ENCODE measurements at places on chromosomes 12 and 14. TPM values are rescaled to one million over a fixed set of nuclear protein-coding genes. Genes with fewer than 3 reads are reported as not detected.

Gene TAS2R14
- polyA plus RNA-seq: 1.4 TPM

Gene CCDC88C
- 0.39 TPM for polyA plus RNA-seq

Gene KCTD10
- 66.9 TPM for polyA plus RNA-seq

Gene TMCC3
- polyA plus RNA-seq: 0.42 TPM

Gene THAP2
- polyA plus RNA-seq: 4.6 TPM

Gene NTF3
- polyA plus RNA-seq: not detected

Gene CLEC4C
- not detected for polyA plus RNA-seq

Gene LBHD2
- not detected for polyA plus RNA-seq

Gene STON2
- polyA plus RNA-seq: not detected

Gene KRT6C
- polyA plus RNA-seq: not detected

Gene EML5
- polyA plus RNA-seq: 1.1 TPM

Gene TSPAN8
- polyA plus RNA-seq: 0.31 TPM

GRCh38 chr12:117119592-117120198 lies 20.5 kb upstream of the TESC start:
- DNase-seq: peak; percentile 82

GRCh38 chr12:63078906-63079305 lies 72.1 kb downstream of the AVPR1A start:
- no peak for DNase-seq

DNA sequence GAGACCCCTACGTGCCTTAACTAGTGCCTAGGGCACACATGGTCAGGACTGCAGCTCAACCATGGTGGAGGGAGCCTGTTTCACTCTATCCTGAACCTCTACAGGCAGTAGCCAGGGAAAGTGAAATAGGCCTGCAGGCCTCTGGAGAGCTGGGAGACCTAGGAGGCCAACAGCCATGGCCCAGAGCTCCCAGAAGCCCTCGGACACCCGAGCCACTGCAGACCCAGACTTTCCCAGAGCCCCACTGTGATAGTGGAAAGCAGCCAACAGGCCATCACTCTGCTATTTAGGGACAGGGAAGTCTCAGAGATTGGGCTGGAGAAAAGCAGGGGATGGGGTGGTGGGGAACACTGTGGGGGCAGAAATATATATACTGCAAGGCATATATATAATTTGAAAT lies 56.5 kb upstream of the ZFP36L1 start:
- no peak for DNase-seq

DNA sequence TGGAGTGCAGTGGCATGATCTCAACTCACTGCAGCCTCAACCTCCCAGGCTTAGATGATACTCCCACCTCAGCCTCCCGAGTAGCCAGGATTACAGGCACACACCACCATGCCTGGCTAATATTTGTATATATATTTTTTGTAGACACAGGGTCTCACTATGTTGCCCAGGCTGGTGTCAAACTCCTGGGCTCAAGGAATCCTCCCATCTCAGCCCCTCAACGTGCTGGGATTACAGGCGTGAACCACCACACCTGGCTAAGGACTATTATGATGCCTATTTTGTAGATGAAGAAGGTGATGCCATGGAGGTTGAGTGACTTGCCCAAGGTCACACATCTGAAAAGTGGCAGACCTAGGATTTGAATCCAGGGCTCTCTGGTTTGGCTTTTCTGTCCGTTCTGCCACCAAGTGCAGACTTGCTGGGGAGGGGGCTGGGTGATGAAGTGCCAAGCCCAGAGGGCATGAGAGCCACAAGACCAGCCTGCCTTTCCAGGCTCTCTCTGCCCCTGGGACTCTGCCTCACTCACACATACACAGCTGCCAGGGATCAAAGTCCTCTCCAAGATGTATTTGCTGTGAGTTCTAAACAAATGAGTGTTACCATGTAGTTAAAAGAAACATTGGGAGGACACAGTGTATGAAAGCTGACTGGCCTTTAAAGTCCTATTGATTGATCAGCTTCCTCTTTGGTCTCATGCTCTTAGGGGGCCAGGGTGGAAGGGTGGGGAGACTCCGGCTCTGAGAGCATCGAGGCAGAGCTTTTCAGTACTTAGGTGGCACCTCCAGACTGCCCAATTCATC lies 21.3 kb upstream of the RBM19 start:
- DNase-seq: no peak

- no peak for DNase-seq
Measured at GRCh38 chr14:74985028-74985310, 17.8 kb upstream of the EIF2B2 start.

DNA sequence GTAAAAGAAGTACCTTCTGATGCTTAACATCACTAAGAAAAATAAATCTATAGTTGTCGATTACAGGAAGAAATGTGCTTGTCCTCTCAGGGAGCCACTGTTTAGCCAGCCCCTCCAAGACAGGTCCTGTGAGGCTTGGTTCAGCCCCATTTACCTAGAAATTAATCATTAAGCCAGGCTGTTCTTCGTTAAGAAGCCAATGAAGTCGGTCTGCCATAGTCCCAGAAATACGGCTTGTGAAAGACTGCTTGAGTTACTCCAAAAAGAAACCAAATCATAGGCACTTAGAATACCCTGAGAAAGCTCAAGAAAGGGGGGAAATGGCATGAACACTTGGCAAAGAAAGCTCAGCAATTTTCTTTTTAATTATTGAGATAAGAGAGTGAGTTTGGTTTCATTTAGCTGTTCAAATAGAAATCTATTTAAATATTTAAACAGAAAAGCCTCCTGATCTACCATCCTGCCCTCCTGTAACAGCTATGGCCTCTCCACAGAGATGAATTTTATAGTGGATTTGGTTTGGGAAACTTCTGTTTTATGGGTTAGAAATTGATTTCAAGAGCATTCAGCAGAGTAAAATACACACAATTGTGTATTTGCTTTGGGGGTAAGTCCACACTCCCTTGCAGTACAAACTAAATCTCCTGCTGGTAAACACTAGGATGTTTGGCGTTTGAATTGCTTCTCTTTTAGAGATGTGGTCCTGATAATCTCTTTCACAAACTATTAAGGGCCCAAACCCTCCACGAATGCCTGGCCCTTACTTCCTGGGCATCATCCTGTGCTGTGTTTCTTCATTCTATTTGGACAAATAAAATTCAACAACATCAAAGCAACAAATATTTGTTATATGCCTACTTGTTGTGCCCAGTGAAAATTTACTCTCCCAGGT lies 234.4 kb downstream of the SEC23A start:
- no peak for DNase-seq

DNA sequence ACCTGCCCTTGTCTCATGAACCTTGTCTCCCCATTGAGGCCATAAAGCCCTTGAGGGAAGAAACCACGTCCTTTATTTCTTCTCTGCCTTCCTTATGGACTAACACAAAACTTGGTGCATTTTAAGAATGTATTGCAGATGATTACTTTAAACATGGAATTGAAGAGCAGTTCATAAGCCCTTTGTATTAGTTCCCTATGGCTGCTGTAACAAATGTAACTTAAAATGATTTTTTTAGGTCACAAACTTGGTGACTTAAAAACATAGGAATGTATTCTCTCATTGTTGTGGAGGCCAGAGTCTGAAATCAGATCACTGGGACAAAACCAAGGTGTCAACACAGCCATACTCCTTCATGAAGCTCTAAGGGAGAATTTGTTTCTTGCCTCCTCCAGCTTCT lies 185.5 kb downstream of the PHLDA1 start:
- no peak for DNase-seq

DNA sequence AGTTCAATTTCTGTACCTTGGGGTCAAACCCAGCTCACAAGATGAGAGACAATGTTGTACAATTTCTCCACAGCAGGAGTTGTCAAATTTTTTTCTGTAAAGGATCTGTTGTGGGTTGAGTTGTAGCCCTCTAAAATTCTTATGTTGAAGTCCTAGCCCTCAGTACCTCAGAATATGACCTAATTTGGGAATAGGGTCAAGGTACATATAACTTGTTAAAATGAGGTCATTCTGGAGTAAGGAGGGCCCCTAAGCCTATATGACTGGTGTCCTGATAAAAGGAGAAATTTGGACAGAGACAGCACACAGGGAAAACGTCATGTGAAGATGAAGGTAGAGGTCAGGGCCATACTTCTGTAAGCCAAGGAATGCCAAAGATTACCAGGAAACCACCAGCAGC lies 264.9 kb downstream of the TTC8 start:
- no peak for DNase-seq

DNA sequence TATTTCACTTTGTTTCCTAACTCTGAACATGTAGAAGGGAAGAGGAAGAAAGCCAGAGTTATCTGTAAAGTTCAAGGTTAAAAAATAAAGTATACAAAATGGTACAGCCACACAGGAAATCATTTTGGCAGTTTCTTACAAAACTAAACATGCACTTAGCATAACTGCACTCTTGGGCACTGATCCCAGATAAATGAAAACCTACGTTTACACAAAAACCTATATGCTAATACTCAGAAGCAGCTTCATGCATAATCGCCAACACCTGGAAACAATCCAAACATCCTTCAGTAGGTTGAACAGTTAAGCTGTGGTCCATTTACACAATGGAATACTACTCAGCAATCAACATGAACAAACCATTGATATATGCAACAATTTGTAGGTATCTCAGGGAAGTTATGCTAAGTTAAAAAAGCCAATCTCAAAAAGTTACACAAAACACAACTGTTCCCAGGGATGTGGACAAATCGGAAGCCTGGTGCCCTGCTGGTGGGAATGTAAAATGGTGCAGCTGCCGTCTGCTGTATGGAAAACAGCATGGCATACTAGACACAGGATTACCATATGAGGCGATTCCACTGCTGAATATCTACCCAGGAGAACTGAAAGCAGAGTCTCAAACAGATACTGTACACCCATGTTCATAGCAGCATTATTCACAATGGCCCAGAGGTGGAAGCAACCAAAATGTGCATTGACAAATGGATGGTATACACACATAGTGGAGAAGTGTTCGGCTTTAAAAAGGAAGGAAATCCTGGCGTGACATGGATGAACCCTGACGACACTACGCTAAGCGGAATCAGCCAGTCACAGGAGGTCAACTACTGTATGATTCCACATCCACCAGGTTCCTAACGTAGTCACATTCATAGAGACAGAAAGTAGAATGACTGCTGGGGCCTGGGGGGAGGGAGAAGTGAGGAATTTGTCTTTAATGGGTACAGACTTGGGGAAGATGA lies 37.7 kb downstream of the NRDE2 start:
- no peak for DNase-seq

DNA sequence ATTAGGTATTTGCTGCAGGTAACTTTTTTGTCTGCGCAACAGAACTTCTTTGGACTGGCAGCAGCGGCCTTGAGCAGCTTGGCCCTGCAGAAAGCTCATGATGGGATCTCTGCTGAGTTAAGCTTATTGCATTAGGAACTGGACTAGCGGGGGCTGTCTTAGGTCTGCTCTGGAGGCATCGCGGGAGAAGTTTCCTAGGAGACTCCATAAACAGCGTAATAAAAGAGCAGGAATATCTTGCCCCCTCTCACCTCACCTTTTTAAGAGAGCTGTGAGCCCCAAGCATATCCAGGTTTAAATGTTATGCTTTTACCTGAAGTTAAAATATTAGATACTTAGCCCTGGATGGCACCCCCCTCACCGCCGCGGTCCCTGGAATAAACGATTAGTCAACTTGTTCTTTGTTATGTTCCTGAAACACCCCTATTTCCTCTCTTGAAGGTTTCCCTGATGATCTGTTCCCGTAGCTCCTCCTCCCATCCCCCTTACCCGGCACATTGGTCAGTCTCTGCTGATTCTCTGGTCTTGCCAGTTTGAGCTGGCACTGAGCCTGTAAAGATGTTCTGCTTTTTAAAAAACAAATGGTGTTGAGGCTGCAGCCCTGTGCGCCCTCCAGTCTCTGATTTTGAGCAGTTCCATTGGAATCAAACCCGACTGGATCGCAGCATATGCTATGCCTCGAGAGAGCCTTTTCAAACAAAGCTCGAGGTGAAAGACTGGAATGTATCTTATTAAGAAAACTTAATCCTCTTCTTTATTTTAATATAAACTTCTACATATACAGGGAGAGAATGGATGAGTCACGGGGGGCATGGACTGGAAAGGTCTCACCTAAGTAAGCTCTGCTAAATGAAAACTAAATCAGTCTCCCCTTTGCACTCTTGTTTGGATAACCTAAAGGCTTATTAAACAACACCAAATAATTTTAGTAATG lies 1.9 kb downstream of the MLXIP start:
- DNase-seq: peak; percentile 76

DNA sequence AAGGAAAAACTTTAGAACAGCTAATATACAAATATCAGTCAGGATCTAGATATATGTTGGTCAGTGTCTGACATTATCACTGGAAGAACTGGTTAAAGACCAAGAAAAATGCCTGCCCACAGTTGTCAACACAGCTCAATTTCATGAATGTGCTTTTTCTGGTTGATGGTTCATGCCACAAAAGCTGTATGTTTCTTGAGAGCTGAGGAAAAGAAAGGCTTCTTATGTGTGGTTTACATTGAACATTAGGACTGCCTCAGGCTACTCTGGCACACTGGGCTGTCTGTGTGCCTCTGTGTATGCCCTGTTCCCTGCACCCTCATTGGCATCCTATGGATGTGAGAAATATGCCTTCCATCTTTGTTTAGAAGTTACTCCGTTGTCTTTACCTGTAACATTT lies 218.8 kb upstream of the RGS6 start:
- DNase-seq: no peak

DNA sequence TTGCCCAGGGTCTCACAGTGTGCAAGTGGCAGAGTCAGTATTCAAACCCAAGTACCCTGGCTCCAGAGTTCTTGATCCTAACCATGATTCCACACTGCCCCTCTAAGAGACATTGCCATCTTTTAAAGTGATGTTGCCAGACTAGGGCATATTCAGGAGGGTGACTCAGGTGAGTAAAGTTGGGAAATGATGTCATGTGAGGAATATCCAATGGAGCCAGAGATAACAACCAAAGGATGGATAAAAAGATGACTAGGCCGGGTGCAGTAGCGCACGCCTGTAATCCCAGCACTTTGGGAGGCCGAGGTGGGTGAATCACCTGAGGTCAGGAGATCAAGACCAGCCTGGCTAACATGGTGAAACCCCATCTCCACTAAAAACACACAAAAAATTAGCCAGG lies 85.6 kb downstream of the SMOC1 start:
- no peak for DNase-seq

Data from SK-N-SH (cell line).